ENCODE measurements at places on chromosomes 16 and 17.

GRCh38 chr16:56365552-56365951 lies 59.8 kb downstream of the AMFR start:
- no peak for DNase-seq

DNA sequence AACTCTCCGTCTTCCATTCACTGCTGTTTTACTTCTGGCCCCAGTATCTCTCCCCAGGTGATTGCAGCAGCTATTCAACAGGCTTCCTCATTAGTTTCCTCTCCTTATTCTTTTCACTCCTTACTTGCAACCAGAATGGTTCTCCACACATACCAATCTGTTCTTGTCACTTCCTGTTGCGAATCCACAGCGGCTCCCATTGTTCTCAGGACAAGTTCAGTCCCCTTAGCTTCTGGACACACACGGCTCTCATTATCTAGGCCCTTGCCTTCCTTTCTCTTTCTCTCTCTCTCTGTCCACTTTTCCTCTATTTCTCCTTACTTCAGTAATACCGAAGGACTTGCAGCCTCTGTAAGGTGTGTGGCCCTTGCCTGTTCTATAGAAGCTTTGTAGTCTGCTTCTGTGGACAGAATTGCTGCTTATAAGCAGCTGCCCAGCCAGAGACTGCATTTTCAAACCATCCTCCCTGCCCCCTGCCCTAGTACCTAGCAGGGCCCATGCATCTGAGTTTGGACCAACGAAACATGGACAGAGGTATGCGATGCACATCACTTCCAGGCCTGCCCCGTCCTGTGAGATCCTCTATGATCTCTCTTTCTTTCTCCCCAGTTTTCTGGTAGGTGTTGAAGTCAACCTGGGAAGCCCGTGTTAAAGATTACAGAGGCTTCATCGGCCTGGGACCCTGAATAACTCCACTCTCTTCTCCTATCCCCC lies 45.7 kb downstream of the VAT1L start:
- DNase-seq = no peak

- no peak for DNase-seq
Measured at GRCh38 chr16:21590287-21590686, 9.1 kb upstream of the METTL9 start.

- no peak for DNase-seq
Measured at GRCh38 chr17:2905696-2906501, 109.7 kb downstream of the RAP1GAP2 start.

- DNase-seq = no peak
Measured at GRCh38 chr17:44749076-44749979, 9.5 kb upstream of the ADAM11 start.

- no peak for DNase-seq
Measured at GRCh38 chr16:4283441-4283840, 10.6 kb upstream of the TFAP4 start.

- DNase-seq = no peak
Measured at GRCh38 chr17:3952186-3952585, 12.1 kb downstream of the ATP2A3 start.

DNA sequence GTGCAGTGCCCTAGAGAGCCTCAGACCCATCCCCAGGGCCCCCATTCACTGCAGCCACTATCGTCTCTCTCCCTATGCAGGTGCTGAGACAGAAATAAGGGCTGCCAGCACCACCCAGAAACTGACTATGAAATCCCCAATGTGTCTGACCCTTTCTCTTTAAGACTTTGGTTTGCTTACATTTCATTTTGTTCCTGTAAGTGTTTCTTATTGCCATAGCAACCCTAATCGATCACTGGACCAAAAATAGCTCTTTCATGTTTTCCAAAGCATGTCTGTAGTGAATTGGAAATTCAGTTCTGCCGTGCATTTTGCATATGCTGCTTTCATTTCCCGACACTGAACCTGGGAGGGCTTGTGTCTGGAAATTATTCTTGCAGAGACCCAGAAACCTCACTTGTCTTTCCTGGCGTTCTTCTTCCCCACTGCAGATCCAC lies 148.7 kb upstream of the NOL11 start:
- DNase-seq = no peak

- no peak for DNase-seq
Measured at GRCh38 chr17:57766318-57766943, 21.3 kb upstream of the CCDC182 start.

DNA sequence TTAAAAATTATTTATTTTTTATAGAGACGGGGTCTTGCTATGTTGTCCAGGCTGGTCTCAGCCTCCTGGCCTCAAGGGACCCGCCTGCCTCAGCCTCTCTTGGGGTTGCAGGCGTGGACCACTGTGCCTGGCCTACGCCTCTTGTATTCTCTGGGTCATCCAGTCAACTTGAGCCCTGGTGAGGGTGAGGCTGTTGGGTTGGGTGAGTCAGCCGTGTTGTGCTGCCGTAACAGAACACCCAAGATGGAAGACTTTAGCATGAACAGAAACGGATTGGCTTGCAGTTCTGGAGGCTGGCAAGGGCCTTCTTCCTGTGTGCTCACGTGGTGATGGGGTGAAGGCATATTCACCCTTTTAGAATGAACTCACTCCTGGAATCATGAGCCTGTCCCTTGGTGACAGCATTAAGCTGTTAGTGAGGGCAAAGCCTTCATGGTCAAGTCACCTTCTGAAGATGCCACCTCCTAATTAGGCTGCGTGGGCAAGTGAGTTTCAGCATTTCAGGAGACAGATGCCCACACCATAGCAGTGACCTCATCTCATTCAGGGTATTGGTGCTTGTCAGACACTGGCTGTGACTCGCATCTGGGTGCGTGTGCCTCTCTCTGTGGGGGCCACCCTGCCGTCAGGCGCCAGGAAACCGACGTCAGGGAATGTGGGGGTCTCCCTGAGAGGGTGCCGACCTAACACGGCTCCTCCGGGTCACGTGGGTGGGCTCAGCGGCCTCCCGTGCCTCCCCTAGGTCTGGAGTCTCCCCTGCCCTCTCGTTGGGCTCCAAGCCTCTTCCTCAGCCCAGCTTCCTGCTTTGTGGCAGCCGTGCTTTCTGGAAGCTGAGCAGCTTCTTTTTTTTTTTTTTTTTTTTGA lies 49.8 kb downstream of the WDR45B start:
- DNase-seq = no peak

- DNase-seq = no peak
Measured at GRCh38 chr17:47905221-47905733, 9.2 kb downstream of the SP2 start.

DNA sequence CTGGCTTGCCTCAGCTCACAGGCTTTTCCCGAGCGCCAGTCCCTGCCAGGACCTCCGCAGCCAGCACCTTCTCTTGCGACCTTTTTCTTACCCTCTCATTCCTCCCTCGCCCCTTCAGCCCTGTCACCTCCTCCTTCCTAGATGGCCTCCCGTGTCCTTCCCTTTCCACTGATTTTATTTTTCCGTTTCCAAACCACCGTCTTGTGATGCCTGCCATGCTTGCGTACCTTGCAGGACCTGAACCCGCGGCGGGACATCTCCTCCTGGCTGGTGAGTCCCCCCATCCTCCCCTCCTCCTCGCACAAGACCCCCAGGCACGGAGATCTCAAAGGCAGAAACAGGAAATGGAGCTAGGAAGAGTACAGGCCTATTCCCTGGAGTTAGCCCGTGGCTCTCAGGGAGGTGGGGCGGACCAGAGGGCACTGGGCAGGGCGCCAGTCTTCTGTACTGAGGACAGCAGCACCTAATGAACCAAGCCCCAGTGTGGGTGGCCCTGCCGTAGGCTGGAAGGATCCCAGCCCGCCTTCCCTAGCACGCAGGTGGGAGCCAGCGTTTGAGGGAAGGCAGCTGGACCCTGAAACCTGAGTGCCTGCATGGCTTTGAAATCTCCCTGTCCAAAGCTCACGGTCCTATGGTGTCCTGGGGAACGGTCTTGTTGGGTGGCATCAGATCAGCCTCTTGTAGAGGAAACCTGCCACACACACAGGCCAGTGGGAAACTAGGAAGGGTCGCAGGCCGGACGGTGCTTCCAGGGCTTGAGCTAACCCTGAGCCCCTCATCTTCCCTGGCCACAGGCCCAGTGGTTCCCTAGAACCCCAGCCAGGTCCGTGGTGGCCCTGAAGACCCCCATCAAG lies 612 bp downstream of the CISD3 start:
- DNase-seq = no peak

DNA sequence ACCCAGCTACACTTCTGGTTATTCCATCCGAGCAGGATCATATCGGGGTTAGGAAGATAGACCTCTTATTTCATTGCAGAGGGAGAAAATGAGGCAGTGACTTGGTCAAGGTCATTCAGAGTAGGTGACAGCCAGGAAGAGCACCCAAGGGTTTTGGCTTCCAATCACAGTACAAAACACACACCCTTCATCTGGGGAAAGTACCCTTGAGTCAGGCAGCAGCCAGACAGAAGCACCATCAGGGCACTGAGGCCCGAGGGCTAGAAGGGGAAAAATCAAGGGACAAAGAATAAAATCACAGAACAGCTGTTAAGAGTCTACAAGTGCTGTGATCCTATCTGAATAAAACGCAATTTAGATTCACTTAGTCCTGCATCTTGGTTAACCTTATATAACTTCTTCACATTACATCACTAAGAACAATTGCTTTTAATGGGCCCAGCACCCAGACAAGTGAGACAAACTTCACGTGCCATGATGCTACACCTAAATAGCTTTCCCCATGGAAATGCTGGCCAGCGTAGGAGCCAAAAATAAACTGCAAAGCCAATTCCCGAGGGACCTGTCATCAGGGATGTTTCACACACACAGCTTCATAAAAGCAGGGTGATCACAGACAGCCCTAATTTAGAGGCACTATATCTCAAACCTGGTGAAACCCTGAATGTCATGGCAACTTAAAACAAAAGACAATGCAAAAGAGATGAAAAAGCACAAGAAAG lies 4.9 kb downstream of the UBE2O start:
- DNase-seq = no peak

DNA sequence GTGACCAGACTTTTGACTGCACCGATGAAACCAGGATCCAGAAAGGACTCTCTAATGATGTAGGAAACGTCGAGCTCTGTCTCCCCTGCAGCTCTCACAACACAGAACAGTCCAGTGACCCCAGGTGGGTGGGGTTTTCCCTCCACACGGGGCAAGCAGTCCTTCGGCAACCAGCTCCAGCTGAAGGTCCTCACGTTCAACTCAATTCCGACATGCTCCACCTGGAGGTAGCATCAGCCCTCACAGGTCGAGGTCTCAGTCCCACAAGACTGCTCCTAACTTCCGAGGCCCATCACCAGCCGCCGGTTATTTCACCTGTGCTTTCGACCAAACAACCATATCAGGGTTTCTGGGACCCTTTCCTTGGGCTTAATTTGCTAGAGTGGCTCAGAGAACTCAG lies 28.2 kb downstream of the ITGAE start:
- DNase-seq = no peak

DNA sequence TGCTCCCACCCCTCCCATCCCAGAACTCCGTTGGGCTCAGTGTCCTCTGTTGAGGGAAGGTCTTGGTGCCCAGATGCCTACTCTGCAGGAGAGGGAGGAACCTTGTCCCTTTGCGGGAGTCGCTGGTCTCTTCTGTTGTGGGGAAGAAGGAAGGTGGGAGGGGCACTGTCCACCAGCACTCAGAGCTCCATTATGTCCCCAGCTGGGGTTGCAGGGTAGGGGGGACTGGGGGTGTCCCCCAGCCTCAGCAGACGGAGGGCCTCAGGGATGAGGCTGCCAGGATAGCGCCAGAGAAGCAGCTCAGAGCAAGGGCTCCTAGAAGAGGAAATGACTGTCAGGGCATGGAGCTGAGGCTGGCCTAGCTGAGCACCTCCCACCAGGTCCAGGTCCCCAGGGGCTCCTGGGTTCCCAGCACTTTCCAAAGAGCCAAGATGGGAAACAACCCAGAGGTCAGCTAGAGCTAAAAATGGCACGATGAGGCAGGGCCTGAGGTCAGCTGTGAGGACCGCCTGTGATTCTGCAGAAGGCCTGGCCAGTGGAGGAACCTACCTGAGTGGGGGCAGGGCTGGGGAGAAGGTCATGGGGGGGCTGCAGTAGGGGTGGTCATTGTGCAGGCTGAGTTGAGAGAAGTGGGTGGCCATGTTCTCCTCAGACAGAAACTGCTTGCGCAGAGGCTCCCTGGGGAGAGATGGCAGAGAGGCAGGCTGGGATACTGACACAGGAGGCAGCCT lies 893 bp downstream of the HCFC1R1 start:
- DNase-seq = no peak

GRCh38 chr16:87550495-87550961 lies 51.8 kb upstream of the JPH3 start:
- DNase-seq = peak; percentile 51

DNA sequence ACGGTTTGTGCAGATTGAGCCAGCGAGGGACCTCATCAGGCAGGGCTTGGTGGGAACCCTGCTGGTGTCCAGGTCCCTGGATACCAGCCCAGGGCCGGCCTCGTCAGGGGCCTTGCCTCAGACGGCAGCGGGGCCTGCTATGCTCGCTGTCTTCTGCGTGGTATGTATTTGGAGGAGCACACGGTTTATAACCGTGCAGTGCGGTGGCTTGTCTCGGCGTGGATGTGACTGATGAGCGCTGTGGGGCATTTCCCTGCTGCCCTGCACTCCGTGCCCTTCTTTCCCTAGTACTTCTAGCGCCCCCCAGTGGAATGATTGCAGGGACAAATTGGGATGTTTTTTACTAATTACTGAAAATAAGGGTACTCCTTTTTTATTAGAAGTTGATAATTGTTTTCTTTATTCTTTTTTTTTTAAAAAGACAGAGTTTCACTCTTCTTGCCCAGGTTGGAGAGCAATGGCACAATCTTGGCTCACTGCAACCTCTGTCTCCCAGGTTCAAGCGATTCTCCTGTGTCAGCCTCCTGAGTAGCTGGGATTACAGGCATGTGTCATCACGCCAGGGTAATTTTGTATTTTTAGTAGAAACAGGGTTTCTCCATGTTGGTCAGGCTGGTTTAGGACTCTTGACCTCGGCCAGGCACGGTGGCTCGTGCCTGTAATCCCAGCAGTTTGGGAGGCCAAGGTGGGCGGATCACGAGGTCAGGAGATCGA lies 15.3 kb downstream of the TBCD start:
- DNase-seq = peak; percentile 27

- no peak for DNase-seq
Measured at GRCh38 chr17:8025176-8025911, 13.5 kb upstream of the ALOX15B start.

GRCh38 chr17:18039535-18040260 lies 490 bp downstream of the GID4 start:
- DNase-seq = no peak

GRCh38 chr16:47019568-47019967 lies 46.1 kb upstream of the DNAJA2 start:
- no peak for DNase-seq

- no peak for DNase-seq
Measured at GRCh38 chr17:75908201-75908600, 3.5 kb upstream of the MRPL38 start.

- DNase-seq = no peak
Measured at GRCh38 chr16:84332975-84333684, 35.2 kb upstream of the ATP2C2 start.

DNA sequence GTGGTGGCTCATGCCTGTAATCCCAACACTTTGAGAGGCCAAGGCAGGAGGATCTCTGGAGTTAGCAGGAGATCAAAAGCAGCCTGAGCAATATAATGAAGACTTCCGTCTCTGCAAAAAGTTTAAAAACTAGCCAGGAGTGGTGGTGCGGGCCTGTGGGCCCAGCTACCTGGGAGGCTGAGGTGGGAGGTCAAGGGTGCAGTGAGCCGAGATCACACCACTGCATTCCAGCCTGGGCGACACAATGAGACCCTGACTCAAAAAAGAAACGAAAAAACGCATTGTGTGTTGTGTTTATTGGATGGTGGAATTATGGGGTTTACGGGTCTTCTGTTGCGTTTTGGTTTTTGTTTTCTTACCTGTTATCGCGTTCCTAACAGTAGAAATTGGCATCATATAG lies 863 bp upstream of the DDX19A start:
- no peak for DNase-seq

- no peak for DNase-seq
Measured at GRCh38 chr16:46932802-46933201, 40.7 kb downstream of the DNAJA2 start.

GRCh38 chr16:87851601-87852000 lies 17.7 kb downstream of the SLC7A5 start:
- no peak for DNase-seq
